HepG2 (cell line): ENCODE measurements at places on chromosomes 4 and X. TPM values are rescaled to one million over a fixed set of nuclear protein-coding genes. Genes with fewer than 3 reads are reported as not detected.

CD38 gene
- total RNA-seq, result not detected in 2 replicates

GRCh38 chr4:98801259-98801725, 127.6 kb downstream of the EIF4E start:
- no peak for DNase-seq
- no peaks in the 10 kb centered on the region for H3K36me3 ChIP-seq
- no peak overlapping the region for H3K27ac ChIP-seq
- H3K27me3 ChIP-seq, result no peaks in the 10 kb centered on the region
- H3K4me1 ChIP-seq, result no peaks in the 10 kb centered on the region
- H3K4me3 ChIP-seq, result no peak overlapping the region

GRCh38 chr4:113990886-113991285, 11.4 kb upstream of the ARSJ start:
- no peaks in the 10 kb centered on the region for H3K36me3 ChIP-seq
- H3K4me3 ChIP-seq, result no peak overlapping the region
- H3K27ac ChIP-seq, result no peak overlapping the region
- no peaks in the 10 kb centered on the region for H3K27me3 ChIP-seq
- no peaks in the 10 kb centered on the region for H3K4me1 ChIP-seq

DNA sequence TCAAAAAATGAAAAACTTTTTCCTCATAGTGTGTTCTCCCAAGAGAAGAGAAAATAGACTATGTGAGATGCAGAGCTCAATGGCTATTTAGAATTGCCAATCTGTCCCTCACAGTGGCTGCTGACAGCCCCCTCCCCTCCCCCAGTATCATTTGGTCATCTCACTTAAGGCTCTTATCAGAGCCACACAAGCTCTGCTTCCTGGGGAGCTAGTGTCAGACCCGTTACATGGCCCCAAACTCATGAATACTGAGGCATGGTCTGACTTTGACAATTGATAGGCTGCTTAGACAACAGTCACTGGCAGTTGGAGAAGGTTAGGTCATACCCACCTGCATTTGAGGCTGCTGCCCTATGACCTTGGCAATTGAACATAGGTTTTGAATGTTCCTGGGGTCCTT, 15.3 kb downstream of the RNF150 start:
- no peaks in the 10 kb centered on the region for H3K36me3 ChIP-seq
- H3K4me1 ChIP-seq, result no peaks in the 10 kb centered on the region
- H3K4me3 ChIP-seq, result no peak overlapping the region
- no peak for DNase-seq
- no peak overlapping the region for H3K27ac ChIP-seq
- no peaks in the 10 kb centered on the region for H3K27me3 ChIP-seq

GRCh38 chr4:1572521-1572920, 111.6 kb downstream of the FAM53A start:
- no peak overlapping the region for H3K4me3 ChIP-seq
- peaks cover 77% of the 10 kb centered on the region; the same call in 2 of the 3 replicates for H3K27me3 ChIP-seq
- no peak for DNase-seq
- H3K36me3 ChIP-seq, result no peaks in the 10 kb centered on the region

DNA sequence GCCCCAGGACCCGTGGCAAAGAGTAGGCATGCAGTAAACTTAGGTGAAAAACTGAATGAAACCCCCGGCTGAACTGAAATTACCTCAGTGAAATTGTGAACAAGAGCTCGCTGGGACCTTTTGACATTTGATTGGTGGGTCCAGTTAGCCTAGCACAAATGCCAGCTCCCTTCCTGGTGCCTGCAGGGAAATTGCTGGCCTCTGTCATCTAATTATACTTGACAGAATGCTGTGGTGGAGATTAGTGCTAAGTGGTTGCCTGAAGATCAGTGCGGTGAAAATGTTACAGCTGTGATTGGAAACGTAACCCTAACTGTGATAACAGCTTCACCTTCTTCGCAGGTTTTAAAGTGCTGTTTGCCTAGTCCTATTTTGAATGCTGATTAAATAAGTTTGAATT, 43.0 kb downstream of the ADD1 start:
- H3K4me3 ChIP-seq, result no peak overlapping the region
- H3K36me3 ChIP-seq, result peaks cover 48% of the 10 kb centered on the region
- no peak overlapping the region for H3K27ac ChIP-seq
